ENCODE measurements at places on chromosomes 12 and 14. TPM values are rescaled to one million over a fixed set of nuclear protein-coding genes. Genes with fewer than 3 reads are reported as not detected.

Gene AMN
- 0.17 TPM for polyA plus RNA-seq

Gene ANO4
- 8.0 TPM for polyA plus RNA-seq

GRCh38 chr14:74660167-74660566 lies 48.1 kb upstream of the LTBP2 start:
- no peak for DNase-seq

GRCh38 chr12:3218228-3219171 lies 141.3 kb downstream of the TSPAN9 start:
- DNase-seq = no peak

GRCh38 chr12:979349-979748 lies 11.7 kb upstream of the ERC1 start:
- no peak for DNase-seq
